ENCODE measurements at places on chromosomes 7 and 10.

DNA sequence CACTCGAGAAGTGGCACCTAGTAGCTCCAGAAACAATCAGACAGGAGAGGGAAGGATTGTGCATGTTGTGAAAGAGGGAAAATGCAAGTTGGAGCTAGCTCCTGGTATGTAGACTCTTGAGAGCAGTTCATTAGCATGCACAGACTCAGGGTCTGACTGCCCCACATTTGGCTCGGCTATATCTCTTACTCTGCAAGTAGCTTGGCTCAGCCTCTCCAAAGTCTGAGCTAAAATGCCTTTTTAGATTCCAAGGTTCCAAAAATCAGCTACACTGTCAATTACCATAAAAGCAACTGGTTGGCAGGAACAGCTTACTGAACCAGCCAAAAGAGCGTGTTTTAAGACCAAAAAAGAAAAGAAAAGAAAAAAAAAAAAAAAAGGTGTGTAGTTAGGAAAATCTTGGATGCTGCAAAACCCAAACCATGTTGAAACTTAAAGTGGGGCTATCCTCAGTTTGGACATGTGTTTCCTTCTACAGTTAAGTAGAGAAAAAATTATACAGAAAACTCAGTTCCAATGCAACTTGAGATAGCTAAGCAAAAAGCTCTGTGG lies 65.5 kb downstream of the MKX start:
- DNase-seq, result no peak

GRCh38 chr10:6237199-6237530 lies 34.4 kb downstream of the PFKFB3 start:
- no peak for DNase-seq

- no peak for DNase-seq
Measured at GRCh38 chr10:124105594-124105993, 12.2 kb upstream of the CHST15 start.

DNA sequence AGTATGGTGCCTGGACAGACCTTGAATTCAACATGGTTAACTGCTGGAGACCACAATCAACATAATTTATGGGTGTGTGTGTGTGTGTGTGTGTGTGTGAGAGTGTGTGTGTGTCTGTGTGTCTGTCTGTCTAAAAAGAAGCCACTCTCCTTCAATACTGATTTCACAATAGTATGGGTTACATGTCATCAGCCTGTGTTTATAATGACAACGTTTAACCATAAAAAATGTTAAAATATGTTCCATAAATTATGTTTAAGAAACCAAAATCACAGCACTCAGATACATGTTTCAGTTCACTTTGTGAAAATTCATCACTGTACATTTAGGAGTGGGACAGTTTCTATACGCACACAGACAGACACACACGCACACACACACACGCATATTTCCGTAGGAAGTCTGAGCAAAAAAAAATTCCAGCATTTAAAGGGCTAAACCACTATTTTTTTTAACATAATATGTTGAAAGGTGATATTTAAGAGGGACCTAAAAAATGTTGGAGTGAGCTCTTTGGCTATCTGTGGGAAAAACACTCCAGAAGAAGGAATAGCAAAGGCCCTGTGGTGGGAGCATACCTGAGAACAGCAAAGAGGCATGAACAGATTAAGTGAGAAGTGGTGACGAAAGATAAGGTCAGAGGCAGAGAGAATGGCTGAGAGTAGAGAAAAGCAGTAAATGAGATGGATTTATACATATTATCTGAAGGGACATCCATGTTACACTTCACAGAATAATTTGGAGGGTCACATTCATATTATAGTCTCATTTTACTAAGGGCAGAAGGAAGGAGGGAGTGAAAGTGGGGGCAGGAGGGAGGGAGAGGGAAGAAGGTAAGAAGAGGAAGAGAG lies 10.9 kb downstream of the PDZD8 start:
- no peak for DNase-seq

GRCh38 chr7:44709945-44710596 lies 38.6 kb upstream of the ZMIZ2 start:
- DNase-seq, result no peak

DNA sequence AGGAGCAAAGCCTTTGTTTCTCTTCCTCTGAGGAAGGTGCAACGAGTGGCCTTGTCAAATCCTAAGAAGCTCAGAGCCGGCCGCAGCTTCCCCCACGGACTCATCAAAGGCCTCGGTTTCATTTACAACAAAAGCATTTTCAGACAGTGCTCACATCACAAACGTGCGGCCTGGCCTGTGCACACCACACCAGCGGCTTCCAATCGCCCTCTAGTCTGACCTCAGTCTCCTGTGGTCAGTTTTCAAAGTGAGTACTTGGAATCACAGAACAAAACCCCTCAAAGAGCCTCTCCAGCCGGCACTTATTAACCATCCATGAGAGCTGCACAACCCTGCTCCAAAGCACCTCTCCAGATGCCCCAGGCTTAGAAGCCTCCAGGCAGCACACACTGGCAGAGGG lies 3.3 kb downstream of the RADIL start:
- DNase-seq, result no peak

Measured in CD4-positive, alpha-beta T cell treated with Interleukin-4 for 1 hour (primary cell).